ENCODE measurements at places on chromosomes 3 and 15. TPM values are rescaled to one million over a fixed set of nuclear protein-coding genes. Genes with fewer than 3 reads are reported as not detected.

- peaks cover 9% of the 10 kb centered on the region for H3K4me1 ChIP-seq
- no peak for DNase-seq
- no peaks in the 10 kb centered on the region for H3K27me3 ChIP-seq
- H3K27ac ChIP-seq: no peak overlapping the region
Observed at GRCh38 chr3:43018246-43018645, 39.1 kb downstream of the GASK1A start.

DNA sequence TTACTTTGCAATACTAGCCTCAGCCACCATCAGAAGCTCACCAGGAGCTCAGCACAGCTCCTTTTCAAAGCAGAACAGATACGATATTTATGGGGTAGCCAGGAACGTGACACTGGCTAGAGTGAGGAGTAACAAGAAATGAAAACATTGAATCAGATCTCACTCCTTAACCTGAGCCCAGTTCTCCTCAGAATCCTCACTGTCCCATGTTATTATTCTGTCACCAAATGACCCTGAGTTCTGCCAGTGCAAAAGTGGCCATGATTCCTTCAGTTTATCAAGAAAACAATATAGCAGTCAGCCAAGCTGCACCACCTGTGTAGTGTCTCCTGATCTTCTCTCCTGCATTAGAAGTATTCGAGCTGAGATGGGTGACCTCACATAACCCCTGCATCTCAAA lies 956.7 kb downstream of the TUSC7 start:
- no peaks in the 10 kb centered on the region for H3K4me1 ChIP-seq
- no peaks in the 10 kb centered on the region for H3K36me3 ChIP-seq
- no peaks in the 10 kb centered on the region for H3K27me3 ChIP-seq
- no peak overlapping the region for H3K4me3 ChIP-seq

DNA sequence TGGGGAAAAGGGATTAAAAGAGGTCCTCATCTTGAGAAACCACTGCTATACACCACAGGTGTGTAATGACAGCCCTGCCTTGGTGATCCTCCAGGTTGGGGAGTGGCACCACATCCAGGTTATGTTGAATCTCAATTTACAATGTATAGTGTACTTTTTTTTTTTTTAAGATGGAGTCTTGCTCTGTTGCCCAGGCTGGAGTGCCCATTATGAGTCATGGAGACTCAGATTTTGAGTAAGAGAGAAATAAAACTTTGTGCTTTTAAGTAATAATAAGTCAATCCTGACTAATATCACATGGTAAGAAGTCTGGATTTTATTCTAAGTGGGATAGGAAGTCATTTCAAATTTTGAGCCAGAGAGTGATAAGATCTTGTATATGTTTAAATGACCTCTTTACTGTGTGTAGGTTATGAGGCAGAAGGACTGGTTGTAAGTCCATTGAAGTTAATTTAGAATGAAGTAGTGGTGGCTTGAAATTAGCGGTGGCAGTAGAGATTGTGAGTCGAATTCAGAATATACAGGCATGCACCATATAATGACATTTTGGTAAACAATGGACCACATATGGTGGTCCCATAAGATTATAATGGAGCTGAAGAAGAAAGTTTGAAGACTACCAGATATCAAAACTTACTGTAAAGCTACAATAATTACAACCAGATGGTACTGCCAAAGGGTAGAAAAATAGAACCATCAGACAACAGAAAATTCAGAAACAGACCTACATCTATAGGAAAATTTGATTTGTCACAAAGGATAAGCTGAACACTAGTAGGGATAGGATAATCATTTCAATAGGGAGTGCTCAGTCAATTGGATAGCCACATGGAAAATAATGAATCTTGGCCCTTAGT lies 20.7 kb downstream of the POPDC2 start:
- H3K4me1 ChIP-seq: peaks cover 51% of the 10 kb centered on the region
- no peak overlapping the region for H3K4me3 ChIP-seq
- peaks cover 19% of the 10 kb centered on the region for H3K36me3 ChIP-seq
- H3K27me3 ChIP-seq: no peaks in the 10 kb centered on the region
- DNase-seq: no peak

GRCh38 chr3:35028157-35028556 lies 611.2 kb upstream of the ARPP21 start:
- no peak for DNase-seq
- H3K27me3 ChIP-seq: no peaks in the 10 kb centered on the region
- H3K36me3 ChIP-seq: no peaks in the 10 kb centered on the region
- no peaks in the 10 kb centered on the region for H3K4me1 ChIP-seq
- H3K4me3 ChIP-seq: no peak overlapping the region

GRCh38 chr3:133949438-133949837 lies 53.8 kb upstream of the RAB6B start:
- H3K4me1 ChIP-seq: no peaks in the 10 kb centered on the region
- no peak overlapping the region for H3K4me3 ChIP-seq
- H3K36me3 ChIP-seq: no peaks in the 10 kb centered on the region

TMEM39A gene
- total RNA-seq: 50.4 TPM

GRCh38 chr15:79002581-79002980 lies 57.7 kb upstream of the CTSH start:
- peaks cover 2% of the 10 kb centered on the region for H3K27me3 ChIP-seq
- H3K4me3 ChIP-seq: no peak overlapping the region
- H3K36me3 ChIP-seq: no peaks in the 10 kb centered on the region
- DNase-seq: no peak
- H3K4me1 ChIP-seq: peaks cover 15% of the 10 kb centered on the region

- no peaks in the 10 kb centered on the region for H3K4me1 ChIP-seq
- no peak for DNase-seq
- H3K27me3 ChIP-seq: peaks cover 10% of the 10 kb centered on the region
- no peaks in the 10 kb centered on the region for H3K36me3 ChIP-seq
- no peak overlapping the region for H3K27ac ChIP-seq
Observed at GRCh38 chr15:71458089-71458660, 342.9 kb downstream of the THSD4 start.

GRCh38 chr15:26639966-26640365 lies 132.9 kb downstream of the GABRB3 start:
- H3K4me3 ChIP-seq: no peak overlapping the region
- H3K27me3 ChIP-seq: no peaks in the 10 kb centered on the region
- H3K4me1 ChIP-seq: no peaks in the 10 kb centered on the region

DNA sequence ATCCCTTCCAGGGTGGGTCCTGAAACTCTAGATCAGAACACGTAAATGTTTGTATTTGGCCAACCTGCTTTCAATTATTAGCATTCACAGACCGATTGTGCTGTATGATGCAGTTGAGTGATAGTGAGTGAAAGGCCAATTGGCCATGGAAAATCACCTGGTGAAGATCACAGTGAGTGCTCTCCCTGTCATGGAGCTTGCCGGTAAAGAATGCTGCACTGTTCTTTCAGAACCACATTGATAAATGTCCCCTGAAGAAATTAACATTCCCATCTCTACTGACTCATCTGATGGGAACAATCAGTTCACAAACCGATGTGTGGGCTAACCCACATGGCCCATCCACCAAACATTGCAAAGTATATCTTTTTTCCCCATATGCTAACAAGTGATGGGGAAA lies 324.8 kb upstream of the TBL1XR1 start:
- no peak overlapping the region for H3K4me3 ChIP-seq
- H3K27me3 ChIP-seq: peaks cover 1% of the 10 kb centered on the region
- no peak overlapping the region for H3K27ac ChIP-seq
- no peak for DNase-seq
- peaks cover 10% of the 10 kb centered on the region for H3K4me1 ChIP-seq

RARRES1 gene
- total RNA-seq: 0.21 TPM

DNA sequence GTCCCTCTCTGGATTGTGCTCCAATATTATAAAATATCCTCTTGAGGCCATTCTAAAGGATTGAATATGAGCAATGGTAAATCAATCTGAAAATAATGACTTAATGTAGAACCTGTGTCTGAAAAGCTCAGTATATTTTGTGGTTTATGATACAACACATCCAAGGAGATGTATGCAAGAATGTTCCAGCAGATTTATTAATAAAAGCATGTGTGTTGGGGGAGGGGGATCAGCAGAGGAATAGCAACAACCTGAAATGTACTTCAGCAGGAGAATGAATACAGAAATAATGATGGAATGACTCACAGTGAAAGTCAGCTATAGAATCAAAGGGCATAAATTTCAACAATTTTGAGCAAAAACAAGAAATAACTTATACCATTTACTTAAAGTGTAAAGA lies 56.7 kb upstream of the NUDT16 start:
- DNase-seq: no peak
- H3K36me3 ChIP-seq: no peaks in the 10 kb centered on the region
- H3K27ac ChIP-seq: no peak overlapping the region
- peaks cover 9% of the 10 kb centered on the region for H3K27me3 ChIP-seq

OXTR gene
- total RNA-seq: 1.5 TPM

NPHP3 gene
- 16.1 TPM for total RNA-seq

DNA sequence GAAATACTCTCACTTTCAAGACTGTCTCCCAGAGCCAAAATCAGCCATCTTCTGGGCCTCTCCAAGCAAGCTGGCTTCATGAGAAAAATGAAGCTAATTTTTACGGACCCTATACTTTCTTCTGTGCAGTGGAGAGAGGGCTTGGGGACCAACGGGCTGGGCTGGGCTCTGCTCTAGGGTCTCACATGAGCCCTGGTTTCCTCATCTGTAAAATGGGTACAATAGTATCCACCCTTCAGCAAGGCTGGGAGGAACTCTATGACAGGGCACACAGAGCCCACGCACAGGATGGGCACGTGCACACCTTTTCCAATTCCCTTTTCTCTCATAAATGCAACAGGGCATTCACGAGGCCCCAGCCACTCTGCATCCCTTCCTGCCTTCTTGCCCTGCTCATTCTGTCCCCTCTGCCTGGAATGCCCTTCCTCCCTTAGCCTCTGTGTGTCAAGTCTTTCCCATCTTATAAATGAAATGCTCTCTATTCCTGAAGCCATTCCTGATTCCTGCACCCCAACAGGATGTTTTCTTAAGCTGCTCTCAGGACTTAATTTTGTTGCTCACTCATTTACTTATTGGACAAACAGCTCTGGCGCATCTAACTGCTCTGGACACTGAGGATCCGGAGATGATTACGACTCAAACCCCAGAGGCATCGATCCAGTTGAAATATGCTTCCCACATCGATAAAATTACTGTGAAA lies 32.9 kb upstream of the SEC13 start:
- no peaks in the 10 kb centered on the region for H3K36me3 ChIP-seq
- H3K27me3 ChIP-seq: peaks cover 3% of the 10 kb centered on the region
- peaks cover 1% of the 10 kb centered on the region for H3K4me1 ChIP-seq
- H3K27ac ChIP-seq: no peak overlapping the region

GRCh38 chr3:126329927-126330725 lies 27.1 kb downstream of the KLF15 start:
- H3K36me3 ChIP-seq: no peaks in the 10 kb centered on the region
- no peaks in the 10 kb centered on the region for H3K27me3 ChIP-seq
- H3K4me1 ChIP-seq: no peaks in the 10 kb centered on the region
- no peak overlapping the region for H3K27ac ChIP-seq

DNA sequence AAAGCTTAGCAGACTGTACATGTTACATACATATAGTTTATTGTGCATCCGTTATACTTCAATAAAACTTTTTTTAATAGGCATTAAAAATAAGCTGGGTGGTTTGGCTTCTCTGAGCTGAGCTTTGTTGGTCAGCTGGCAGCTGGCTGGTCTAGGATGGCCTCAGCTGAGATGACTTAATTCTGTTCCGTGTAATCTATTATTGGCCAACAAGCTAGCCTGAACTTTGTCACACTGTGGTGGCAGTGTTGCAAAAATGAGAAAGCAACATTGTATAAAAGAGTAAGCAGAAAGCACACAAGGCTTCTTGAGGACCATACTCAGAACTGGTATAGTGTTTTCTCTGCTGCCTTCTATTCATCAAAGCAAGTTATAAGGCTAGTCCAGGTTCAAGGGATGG lies 45.2 kb downstream of the CGGBP1 start:
- peaks cover 10% of the 10 kb centered on the region for H3K4me1 ChIP-seq
- H3K27ac ChIP-seq: no peak overlapping the region
- DNase-seq: no peak
- H3K27me3 ChIP-seq: peaks cover 14% of the 10 kb centered on the region

GRCh38 chr15:88714782-88715372 lies 76.1 kb downstream of the ISG20 start:
- H3K27me3 ChIP-seq: peaks cover 7% of the 10 kb centered on the region
- H3K4me1 ChIP-seq: no peaks in the 10 kb centered on the region
- no peaks in the 10 kb centered on the region for H3K36me3 ChIP-seq

TGM4 gene
- total RNA-seq: not detected

- H3K4me3 ChIP-seq: no peak overlapping the region
- H3K4me1 ChIP-seq: peaks cover 4% of the 10 kb centered on the region
- H3K36me3 ChIP-seq: no peaks in the 10 kb centered on the region
- peaks cover 5% of the 10 kb centered on the region for H3K27me3 ChIP-seq
- H3K27ac ChIP-seq: no peak overlapping the region
Observed at GRCh38 chr15:80861731-80862170, 82.6 kb downstream of the CEMIP start.

- DNase-seq: no peak
- peak overlapping the region; percentile 2 for H3K4me3 ChIP-seq
- H3K27ac ChIP-seq: peak overlapping the region; percentile 40
- no peaks in the 10 kb centered on the region for H3K27me3 ChIP-seq
- no peaks in the 10 kb centered on the region for H3K36me3 ChIP-seq
- H3K4me1 ChIP-seq: peaks cover 36% of the 10 kb centered on the region
Observed at GRCh38 chr15:52082197-52083036, 30.2 kb downstream of the BCL2L10 start.

MRAS gene
- total RNA-seq: not detected

DNA sequence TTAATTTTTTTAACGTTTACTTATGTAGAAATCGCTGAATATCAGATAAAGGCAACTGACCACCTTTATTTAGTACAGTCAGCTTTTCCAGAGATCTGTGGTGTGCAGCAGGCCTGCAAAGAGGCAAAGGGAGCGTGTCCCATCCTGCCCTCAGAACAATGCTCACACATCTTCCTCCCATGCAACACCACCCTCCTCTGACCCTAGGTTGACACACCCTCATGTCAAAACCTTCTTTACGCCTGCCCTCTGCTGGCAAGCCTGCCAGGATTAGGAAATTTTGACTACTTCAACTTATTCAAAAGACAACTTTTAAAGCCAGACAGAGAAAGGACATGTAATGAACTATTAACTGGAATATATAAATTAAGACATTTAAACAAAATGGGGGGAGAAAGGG lies 513.7 kb downstream of the FOXP1 start:
- H3K27ac ChIP-seq: peak overlapping the region; percentile 31
- H3K27me3 ChIP-seq: no peaks in the 10 kb centered on the region
- DNase-seq: peak; percentile 57

GRCh38 chr3:61369678-61370077 lies 118.4 kb upstream of the FHIT start:
- no peak for DNase-seq
- H3K36me3 ChIP-seq: no peaks in the 10 kb centered on the region
- no peak overlapping the region for H3K27ac ChIP-seq
- no peak overlapping the region for H3K4me3 ChIP-seq
- H3K27me3 ChIP-seq: peaks cover 6% of the 10 kb centered on the region
- H3K4me1 ChIP-seq: no peaks in the 10 kb centered on the region

GRCh38 chr3:134326760-134327593 lies 47.3 kb downstream of the AMOTL2 start:
- H3K36me3 ChIP-seq: no peaks in the 10 kb centered on the region
- no peak overlapping the region for H3K27ac ChIP-seq
- no peak for DNase-seq

TRPC1 gene
- total RNA-seq: 1.4 TPM

SYNPR gene
- total RNA-seq: not detected

P2RY13 gene
- not detected for total RNA-seq

CCR4 gene
- total RNA-seq: 241 TPM

Data from activated T-helper 2 cell treated with anti-CD3 and anti-CD28 coated beads, Interferon-gamma antibody, Interleukin-2, Interleukin-4, amounts not matched to agents 10 μg/mL and 5 μg/mL and 100 μg/mL, durations not matched to agents 14 hours and 24 hours and 36 hours (primary cell).